Fibroblast of skin of right quadriceps (primary cell): ENCODE measurements at places on chromosomes 6 and 20.

DNA sequence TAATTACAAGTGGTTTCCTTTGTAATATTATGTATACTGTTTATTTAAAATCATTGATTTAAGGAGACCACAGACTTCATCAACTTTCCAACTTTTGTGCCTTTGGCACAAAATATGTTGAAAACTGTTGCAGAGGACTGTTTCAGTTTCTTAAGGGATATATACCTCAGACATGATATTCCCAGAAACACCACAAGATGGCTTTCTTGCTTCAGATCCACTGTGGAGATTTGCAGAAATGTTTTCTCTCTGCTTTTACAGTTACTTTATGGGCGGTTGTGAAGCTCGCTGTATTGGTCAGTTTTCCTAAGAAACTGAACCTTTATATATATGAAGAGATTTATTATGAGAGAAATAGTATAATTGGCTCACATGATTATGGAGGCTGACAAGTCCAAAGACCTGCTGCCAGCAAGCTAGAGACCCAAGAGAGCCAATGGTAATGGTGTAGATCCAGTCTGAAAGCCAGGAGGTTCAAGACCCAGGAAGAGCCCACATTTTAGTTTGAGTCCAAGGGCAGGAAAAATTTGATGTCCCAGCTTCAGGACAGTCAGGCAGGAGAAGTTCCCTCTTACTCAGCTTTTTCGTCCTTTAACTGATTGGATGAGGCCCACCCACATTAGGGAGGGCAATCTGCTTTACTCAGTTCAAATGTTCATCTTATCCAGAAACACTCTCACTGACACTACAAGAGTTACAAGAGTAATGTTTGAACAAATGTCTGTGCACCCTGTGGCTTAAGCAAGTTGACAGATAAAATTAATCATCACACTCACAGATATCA lies 12.8 kb downstream of the ME1 start:
- peak; percentile 48 for DNase-seq

GRCh38 chr20:7841291-7841970 lies 98.8 kb downstream of the HAO1 start:
- DNase-seq: peak; percentile 69

- DNase-seq: peak; percentile 59
Observed at GRCh38 chr6:14270925-14271788, 153.6 kb downstream of the CD83 start.

- peak; percentile 3 for DNase-seq
Observed at GRCh38 chr6:6191476-6191875, 129.0 kb downstream of the F13A1 start.

DNA sequence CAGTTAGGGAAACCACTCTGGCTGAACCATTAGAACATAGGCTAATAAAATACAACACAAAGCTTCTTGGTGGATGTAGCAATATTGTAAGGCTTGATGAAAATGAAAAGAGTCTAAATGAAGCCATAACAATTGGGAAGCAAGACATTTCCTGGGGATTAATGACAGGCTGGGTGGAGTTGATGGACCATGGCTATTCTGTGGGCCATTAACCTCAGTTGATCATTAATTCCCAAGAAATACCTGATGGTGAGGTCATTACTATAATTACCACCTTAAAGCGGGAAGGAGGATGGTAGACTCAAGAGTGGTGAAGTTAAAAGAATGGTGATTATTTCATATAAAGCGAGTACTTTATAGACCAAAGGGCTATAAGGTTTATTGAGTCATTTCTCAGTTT lies 455.8 kb upstream of the MAP3K7 start:
- DNase-seq: no peak

GRCh38 chr6:100678027-100678426 lies 203.1 kb downstream of the ASCC3 start:
- peak; percentile 5 for DNase-seq

DNA sequence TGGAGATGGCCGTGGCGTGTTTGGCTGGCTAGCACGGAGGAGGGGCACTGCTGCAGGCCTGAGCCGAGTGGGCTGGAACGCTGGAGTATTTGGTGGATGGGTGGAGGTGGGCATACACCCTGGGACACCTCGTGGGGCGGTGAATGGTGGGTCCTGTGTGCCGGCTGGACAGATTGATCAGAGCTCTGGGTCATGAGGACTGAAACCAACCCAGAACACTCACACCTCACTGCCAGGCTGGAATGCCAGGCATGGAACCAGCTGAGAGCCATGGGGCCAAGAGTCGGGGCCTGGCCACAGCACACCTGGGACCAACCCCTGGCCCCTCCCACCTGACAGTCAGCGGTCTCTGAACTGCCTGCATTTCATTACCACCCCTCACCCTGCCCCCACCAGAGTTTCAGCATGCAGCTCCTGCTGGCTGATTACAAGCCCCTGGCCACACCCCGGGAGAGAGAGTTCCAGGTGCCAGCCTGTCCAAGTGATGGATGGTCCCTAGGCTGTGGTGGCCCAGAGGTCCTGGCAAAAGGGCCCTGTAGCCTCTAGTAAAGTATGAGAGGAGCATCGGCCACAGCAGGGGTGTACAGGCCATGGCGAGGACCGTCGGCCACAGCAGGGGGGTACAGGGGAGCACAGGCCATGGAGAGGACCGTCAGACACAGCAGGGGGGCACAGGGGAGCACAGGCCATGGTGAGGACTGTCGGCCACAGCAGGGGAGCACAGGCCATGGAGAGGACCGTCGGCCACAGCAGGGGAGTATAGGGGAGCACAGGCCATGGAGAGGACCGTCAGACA lies 3.3 kb downstream of the NPBWR2 start:
- DNase-seq: no peak

- no peak for DNase-seq
Observed at GRCh38 chr6:11423072-11423471, 114.5 kb upstream of the TMEM170B start.

GRCh38 chr20:24109008-24109407 lies 120.4 kb upstream of the GGTLC1 start:
- no peak for DNase-seq

DNA sequence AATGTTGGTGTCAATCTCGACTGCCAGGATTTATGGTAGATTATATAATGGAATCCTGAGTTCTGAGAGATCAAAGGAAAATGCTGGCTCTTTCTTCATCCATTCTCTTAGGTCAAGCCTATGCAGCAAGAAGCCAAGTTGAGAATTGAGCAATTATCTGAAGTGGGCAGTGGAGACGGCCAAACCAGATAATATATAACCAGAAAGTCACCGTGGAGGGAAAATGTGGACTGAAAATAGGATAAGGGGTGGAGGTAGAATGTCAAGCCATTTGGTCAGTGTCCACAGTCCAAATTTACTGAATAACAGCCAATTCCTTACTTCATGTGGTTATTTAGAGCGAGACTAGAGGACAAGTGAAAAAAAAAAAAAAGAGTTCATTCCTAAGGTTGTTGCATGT lies 107.8 kb upstream of the ESR1 start:
- DNase-seq: no peak

- DNase-seq: no peak
Observed at GRCh38 chr20:50405915-50406609, 104.1 kb upstream of the PTPN1 start.

DNA sequence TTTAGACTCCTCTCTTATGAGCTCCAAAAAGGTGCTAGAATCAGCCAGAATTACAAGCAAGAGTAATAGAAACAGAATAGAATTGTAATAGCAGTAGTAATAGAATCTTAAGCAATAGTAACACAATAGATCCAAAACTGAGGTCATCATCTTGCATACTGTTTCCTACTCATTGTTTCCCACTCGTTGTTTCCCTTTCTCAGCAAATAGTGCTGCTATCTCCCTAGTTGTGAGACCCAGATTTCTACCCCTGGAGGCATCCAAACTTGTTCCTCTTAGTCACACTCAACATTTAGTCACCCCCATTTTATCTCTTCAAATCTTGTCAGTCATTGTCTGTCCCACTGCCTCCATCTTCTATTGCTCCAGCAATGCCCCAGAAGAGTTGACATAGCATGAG lies 356.9 kb upstream of the MARCKS start:
- no peak for DNase-seq
